SJSA1 (cell line): ENCODE measurements at places on chromosomes 1 and 21. TPM values are rescaled to one million over a fixed set of nuclear protein-coding genes. Genes with fewer than 3 reads are reported as not detected.

The RUNX3 gene
- total RNA-seq = 7.3 and 8.8 TPM in 2 replicates

The TSACC gene
- total RNA-seq = not detected in 2 replicates

The WDR47 gene
- 20.0 and 20.9 TPM in 2 replicates for total RNA-seq

The SASS6 gene
- 11.3 and 13.0 TPM in 2 replicates for total RNA-seq

The FAM3B gene
- not detected in 2 replicates for total RNA-seq

The PLA2G2C gene
- not detected in 2 replicates for total RNA-seq

The NBPF20 gene
- total RNA-seq = 1.1 and 1.3 TPM in 2 replicates

The NCAM2 gene
- total RNA-seq = not detected in 2 replicates

DNA sequence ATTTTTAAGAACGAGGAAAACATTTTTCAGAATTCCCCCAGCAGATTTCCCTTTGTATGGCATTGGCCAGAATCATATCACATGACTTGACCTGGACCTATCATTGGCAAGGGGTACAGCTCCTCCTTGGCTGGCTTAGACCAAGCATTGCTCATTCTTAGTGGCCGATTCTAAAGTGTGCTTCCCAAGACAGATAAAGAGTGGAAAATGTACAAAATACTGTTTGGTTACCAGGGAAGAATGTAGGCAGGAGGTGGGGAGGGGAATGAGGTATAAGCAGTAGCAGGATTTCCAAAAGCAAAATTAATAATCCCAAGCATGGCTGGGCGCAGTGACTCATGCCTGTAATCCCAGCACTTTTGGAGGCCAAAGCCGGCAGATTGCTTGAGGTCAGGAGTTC, 75.6 kb upstream of the KRTAP11-1 start:
- no peak for DNase-seq

DNA sequence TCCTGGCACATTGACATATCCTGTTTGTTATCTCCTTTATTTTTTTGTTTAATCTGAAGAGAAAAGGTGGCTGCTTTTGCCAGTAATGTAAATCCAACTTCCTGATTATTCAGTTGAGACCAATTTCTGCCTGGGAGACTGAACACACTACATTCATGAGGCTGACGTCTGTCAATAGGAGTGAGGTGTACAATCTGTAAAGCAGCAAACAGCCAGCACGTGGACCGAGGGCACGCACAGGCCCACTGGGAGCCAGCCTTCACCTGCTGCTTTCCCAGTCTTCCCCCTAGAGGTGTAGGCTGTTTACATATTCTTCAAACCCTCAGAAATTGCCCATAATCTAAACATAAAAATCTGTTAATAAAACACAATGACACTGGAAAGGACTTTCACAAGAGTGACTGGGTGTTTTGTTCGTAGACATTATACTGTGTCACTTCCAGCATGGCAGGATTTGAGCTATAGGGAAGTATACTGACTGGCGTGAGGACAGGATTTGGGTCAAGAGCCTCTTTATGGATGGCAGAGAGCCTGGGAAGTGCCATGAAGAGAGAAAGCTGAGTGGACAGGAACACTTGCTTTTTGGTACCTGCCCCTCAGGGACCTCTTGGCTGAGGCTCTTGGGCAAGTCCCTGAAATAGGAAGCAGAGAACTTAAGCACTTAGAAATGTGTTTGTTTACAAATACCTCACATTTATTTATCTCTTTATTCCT, 552.9 kb upstream of the CAMK1G start:
- DNase-seq = no peak

GRCh38 chr1:11479375-11479979, 522 bp downstream of the DISP3 start:
- DNase-seq = no peak

DNA sequence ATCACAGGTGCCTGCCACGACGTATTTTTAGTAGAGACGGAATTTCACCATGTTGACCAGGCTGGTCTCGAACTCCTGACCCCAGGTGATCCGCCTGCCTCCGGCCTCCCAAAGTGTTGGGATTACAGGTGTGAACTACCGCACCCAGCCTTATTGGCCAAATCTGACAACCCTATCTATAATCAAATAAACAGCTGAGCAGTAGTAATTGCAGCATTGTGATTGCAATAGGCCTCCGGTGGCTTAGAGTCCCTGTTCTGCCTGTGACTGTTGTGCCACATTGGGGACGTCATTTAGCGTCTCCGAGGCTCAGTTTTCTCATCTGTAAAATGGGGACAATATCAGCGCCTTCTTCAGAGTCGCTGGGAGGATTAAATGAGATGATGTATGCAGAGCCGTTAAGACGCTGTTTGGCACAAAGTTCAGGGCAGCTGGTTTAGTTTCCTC, 569 bp upstream of the CAPN2 start:
- DNase-seq = no peak

GRCh38 chr1:153790966-153791647, 15.9 kb downstream of the SLC27A3 start:
- DNase-seq = no peak

GRCh38 chr1:167491586-167492461, 26.5 kb downstream of the CD247 start:
- no peak for DNase-seq

- no peak for DNase-seq
Measured at GRCh38 chr1:36842448-36842847, 191.9 kb downstream of the GRIK3 start.

- no peak for DNase-seq
Measured at GRCh38 chr1:107534632-107535031, 393.8 kb downstream of the NTNG1 start.

GRCh38 chr1:12179111-12179519, 12.3 kb downstream of the TNFRSF1B start:
- peak; percentile 52 for DNase-seq

- DNase-seq = peak; percentile 14
Measured at GRCh38 chr1:112849425-112850033, 106.5 kb downstream of the SLC16A1 start.

- no peak for DNase-seq
Measured at GRCh38 chr1:104760017-104760416, 1010.3 kb downstream of the AMY1C start.

- DNase-seq = no peak
Measured at GRCh38 chr1:28965271-28965870, 51.0 kb downstream of the EPB41 start.

DNA sequence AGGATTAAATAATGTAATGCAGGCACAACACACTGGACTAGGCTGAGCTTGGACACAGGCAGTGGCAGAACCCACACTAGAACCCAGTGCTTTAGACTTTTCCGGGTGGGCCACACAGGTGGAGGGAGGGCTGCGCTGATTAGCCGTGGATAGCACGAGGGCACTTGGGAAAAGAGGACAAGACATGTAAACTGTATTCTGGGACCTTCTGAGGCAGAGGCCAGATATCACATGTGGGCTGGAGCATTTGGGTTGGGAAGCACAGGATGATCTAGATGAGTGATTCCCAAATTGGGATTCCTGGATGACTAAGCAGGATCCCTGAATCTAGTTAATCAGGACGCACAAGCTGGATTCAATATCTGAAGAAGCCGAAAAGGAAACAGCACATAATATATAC, 20.3 kb upstream of the A3GALT2 start:
- no peak for DNase-seq

DNA sequence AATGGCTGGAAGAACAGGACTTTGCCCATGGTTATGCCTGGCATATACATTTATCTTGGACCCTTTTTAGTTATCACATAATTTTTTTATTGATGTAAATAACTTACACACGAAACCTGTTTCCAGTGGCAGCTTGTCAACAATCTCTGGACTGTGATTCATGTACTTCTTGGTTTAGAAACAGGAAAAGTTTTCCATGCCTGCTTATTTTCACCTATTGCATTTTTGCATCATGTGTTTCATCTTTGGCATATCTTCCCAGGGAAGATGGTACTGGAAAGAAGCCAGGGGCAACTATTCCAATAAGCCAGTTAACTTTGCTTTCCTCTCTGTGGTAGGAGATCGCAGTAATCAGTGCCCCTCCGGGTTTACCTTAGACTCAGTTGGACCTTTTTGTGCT, 210.3 kb downstream of the TPR start:
- no peak for DNase-seq

DNA sequence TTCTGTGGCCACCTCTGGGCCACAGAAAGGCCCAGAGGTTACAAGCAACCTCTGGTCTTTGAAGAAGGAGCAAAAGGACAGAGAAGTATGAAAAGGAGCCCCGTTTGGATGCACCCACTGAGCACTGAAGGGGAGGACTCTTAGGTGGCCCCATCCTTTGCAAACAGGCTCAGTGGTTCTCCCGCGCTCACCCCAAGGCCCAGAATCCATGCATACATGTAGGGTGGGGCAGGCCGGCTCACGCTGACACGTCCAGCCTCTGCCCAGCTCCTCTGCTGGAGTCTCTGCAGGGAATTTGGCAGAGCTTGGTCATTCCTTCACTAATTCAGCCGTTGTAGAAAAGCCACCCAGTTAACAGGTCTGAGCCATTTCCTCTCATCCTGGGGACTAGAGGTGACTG, 61.3 kb upstream of the AJAP1 start:
- DNase-seq = no peak

DNA sequence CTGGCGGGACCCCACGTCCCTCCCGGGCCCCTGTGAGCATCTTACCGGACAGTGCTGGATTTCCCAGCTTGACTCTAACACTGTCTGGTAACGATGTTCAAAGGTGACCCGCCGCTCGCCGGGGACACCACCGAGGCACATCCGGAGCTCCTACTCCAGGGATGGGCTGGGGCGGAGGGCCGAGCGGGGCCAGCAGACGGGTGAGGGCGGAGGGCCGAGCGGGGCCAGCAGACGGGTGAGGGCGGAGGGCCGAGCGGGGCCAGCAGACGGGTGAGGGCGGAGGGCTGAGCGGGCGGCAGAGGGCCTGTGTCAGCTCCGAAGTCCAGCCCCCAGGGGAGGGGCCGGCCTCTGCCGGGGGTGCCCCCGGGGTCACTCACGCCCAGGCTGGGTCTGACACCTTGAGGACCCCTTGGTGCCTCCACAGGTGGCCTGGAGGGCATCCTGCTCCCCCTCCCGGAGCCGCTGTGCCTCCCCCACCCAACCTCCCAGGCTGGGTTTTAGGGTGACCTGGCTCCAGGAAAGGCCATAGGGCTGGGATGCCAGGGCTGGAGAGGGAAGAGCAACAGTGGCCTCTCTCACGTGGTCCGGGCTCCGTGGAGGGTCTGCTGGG, 5.7 kb upstream of the TTLL10 start:
- DNase-seq = no peak

- DNase-seq = no peak
Measured at GRCh38 chr1:191729742-191730141, 428.5 kb upstream of the RGS18 start.

DNA sequence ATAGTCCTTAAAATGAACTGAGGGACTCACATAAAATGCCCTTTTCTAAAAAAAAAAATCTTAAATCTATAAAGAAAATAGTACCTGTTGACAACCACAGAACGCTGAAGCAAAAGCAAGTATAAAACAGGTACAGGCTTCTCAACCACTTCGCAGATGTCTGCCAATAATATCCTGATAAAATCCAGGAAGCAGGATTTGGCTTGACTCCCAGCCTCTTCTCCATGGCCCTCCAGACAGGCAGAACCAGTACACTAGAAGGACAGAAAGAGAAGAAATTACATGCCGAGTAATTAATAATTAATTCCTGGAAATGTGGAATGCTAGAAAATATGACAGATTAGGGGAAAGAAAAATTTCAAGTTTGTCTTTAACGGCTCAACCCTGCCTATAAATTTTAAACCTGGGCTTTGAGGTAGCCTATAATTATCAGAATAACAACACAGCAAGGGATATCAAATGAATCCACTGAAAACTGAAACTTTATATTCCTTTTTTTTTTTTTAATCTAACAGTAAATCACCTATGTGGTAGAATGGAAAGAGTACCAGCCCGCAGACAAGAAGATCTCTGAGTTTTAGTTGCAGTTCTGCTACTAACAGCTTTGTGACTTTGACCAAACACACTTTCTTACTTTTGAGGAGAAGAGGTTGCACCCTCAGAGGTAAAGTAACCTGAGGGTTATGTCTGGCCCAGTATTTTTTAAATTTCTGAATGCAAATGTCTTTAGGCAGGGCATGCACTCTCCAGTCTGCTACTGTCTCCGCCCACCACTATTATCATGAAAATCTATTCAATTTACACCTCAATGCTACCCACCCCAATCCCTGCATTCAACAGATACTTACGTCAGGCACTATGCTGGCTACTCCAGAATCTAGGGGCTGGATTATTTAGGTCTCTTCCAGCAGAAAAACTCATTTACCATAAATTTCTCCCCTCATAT, 2.7 kb downstream of the KIAA0319L start:
- no peak for DNase-seq
